ENCODE measurements at places on chromosomes 5 and 9.

DNA sequence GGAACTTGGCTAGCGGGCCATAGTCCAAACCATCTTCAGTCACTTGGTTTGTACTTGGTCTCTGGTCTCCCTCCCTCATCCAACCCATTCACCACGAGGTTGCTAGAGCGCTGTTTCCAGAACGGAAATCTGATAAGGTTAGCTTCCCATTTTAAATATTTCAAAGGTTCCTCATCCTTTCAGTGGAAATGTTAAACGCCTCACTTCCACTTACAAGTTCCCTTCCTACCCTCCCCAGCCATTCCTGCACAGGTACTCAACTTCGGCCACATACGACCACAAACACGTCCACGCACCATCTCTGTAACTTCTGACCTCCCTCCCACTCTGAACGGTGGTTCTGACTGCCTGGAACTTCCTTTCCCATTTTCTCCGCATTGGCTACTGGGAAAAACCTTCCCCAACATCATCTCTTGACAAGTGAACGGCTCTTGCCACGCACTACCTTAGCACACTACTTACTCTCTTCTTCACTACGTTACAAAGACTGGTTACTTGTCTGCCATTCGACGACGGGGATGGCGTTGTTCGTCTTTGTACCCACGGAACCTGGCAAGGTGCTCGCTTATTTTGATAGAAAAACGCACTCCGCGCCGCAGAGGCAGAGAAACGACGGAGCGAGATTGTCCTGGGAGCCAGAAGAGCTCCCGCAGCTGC is 629 bp downstream of the CCNH start:
- DNase-seq, result peak; percentile 36

GRCh38 chr5:150082889-150083288 is 3.5 kb downstream of the CSF1R start:
- no peak for DNase-seq

GRCh38 chr5:154309371-154309745 is 118.8 kb downstream of the GALNT10 start:
- DNase-seq, result no peak

DNA sequence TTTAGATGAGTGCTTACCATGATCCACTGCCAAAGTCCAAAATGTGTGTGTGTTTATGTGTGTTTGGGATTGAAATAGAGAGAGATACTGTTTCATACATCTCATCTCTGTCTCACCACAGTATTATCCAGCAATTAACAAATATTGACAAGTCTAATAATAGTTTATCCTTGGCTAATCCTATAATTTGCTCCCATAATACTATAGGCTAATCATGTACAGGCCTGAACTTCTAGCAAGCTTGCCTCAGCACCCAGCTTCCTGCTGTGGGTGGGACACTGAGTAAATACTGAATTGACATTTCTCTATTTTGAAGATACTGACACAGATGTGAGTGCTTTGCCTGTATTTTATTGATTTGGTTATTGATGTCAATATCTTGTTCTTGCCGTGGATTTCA is 35.3 kb upstream of the KCNV2 start:
- DNase-seq, result no peak

DNA sequence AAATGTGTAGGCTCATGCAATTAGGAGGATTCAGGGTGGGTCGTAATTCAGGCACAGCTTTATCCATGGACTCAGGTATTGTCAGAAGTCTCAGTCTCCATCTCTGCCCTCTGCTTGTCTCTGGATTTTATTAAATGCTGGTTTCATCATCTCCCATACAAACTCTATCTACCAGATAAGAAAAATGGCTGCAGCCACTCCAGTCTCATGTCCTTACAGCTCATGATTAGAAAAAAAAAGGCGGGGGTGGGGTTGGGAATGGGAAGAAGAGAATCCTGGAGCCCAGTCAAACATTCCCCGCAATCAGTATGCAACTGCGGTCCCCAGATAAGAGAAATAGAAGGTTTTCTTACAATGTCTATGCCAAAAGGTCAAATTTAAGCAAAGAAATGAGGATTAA is 7.6 kb upstream of the FBXO38 start:
- no peak for DNase-seq

DNA sequence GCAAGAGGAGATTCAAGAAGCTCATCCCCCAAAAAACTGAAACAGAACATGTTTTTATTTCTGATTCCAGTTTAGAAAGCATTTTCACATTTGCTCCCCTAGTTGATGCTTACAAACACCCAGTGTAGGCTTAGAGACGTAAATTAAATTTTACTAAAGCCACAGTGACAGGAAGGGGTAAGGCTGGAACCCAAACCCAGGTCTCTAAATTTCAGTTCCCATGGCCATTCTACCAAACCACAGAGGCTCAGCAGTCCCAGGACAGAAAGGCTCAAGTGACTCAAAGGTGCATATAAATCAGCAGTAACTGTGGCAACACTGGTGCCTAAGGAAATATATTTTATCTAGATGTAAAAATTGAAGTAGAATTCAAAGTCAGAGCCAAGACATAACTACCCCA is 128.7 kb downstream of the CEP120 start:
- DNase-seq, result no peak

DNA sequence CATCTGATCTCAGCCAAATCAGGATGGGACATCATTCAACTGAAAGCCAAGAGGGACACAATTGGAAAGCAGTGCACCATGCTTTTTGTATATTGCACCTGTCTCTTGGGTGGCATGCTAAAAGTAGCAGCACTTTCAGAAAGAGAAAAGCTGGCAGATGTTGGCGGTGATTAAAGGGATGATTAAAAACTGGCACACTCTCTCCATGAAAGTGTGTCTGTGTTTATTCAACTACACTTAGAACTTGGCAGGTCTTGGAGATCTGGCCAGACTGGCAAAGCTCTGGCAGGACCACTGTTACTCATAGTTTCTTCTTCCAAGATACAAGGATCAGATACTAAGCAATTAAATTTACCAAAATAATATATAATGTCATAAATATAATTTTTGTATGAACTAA is 112.9 kb upstream of the ELAVL2 start:
- DNase-seq, result no peak

DNA sequence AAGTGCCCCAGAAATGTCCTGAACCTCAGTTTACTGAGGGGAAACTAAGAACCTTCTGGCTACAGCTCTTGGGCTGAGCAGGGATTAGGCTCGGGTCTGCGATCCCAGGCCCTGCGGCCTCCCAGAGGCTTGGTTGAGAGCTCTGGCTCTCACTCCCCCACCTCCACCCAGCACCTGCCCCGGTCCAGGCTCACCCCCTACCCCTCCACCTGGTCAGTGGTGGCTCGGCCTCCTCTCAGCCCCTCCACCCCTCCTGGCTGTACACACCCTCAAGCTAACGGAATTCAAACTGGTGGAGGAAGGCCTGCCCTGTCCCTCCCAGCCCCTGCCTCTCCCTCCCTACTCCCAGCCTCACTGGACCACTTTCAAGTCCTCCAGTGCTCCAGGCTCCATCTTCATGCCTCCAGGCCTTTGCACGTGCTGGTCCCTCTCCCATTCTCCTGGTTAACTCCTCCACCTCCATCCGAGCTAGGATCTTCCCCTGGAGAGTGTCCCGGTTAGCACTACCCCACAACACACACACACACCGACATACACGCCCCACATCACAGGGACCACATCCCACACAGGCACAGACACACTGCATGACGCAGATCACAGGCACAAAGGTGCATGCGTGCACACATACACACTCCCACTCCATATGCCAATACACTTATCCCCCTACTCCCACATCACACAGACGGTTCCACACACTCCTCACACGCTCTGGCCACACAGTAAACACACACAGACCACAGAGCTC is 130.9 kb downstream of the C9orf50 start:
- DNase-seq, result peak; percentile 70

DNA sequence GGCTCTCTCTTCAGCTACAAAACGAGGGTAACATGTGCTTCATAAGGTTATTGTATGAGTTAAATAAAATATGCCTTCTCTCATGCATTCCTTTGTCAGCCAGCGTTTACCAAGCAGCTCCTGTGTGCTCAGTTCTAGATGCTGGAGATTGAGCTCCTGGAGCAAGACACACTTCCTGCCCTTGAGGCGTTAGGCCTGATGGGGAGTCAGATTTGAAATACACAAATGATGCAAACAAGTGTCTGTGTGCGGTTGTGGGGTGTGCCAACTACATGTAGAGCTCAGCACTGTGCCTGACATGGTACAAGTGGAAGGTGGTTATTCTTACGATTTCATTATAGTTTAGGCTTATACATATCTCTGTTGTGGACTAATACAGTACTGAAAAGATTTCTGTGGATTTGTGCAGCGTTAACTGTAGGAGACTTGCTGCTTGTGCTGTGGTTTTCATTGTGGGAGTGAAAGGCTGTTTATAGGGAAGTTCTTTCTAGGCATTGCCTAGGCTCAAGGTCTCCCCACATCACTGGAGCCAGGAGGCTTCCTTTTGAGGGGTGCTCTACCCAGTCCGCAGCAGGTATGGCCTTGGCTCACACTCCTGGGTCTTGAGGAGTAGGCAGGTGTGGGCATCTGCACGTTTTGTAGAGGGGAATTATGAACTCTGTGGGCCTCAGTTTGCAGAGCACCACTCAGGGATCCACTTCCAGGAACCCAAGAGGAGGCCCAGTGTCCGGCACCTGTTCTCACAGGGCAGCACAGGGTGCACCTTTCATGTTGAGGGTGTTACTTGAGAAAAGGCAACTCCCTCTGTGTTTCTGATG is 39.8 kb upstream of the ANGPTL2 start:
- DNase-seq, result no peak

DNA sequence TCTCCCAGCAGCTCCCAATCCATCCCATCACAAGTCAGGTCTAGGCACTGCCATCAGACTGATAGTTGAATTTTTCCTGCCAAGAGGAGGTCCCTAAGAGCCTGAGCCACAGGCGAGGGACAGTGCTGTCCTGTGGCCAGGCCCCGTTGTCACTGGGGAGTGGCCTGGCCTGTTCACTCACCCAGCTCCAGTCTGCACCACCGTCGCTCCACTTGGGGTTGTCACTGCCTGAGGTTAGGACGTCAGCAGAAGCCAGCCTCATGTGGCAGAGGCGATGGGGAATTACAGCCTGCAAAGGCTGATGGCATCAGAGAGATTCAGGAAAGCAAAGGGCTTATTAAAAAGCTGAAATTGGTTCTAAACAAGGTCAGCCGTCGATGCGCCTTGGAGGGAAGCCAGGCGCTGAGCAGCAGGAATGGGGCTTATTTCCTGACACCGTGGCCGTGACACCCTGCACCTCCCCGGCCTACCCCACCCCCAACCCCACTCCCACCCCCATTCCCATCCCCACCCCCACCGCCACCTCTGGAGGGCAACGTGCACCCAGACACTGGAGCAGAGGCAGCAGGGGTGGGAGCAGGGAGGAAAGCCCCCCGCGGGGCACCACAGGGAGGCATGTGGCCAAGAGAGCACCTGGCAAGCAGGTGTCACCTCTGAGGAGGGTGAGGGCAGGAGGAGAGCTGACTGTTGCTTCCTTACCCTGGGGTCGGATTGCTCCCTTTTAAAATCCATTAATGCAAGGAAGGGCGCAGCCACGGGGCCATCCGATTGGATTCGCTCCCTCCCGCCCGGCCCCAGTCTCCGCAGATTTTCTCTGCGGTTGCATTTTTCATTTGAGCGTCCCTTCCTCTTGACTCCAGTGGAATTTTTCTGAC is 3.1 kb upstream of the DBH start:
- DNase-seq, result no peak

DNA sequence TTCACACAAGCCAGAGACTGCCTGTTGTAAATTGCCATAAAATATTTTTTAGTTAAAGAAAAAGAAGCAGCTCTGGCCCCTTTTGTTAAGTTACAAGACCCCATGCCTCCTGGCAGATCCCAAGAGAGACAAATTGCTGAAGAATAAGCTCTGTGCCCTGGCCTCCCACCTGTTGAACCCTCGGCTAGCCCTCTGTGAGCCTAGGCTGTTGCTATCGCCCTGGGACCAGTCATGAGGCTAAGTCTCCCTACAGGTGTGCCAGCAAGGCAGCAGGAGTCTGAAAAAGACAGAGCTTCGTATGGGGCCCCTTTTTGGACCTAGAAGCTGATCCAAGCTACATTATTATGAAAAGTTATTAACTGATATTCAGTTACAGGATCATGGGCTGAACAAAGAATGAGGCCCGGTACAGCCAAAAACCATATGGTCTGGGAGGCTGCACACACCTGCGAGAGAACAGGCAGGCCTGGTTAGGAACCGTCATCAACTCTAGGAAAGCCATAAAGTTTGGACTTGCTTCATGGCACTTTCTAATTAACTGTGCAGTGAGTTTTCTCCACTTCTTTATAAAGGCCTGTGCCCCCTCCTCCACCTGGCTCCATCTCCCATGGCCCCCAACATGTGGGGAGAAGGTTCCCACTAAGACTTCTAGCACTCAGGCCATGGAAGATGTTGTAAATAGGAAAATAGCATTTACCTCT is 384.7 kb downstream of the ENC1 start:
- no peak for DNase-seq

- no peak for DNase-seq
Observed at GRCh38 chr5:14944996-14945395, 73.4 kb upstream of the ANKH start.
